ENCODE measurements at places on chromosomes 7 and 10. TPM values are rescaled to one million over a fixed set of nuclear protein-coding genes. Genes with fewer than 3 reads are reported as not detected.
A peak's percentile ranks its signal among the peaks of the same experiment; 100 is the strongest.

Gene FAM25C
- polyA plus RNA-seq = not detected

Gene SPDYE2B
- not detected for polyA plus RNA-seq

DNA sequence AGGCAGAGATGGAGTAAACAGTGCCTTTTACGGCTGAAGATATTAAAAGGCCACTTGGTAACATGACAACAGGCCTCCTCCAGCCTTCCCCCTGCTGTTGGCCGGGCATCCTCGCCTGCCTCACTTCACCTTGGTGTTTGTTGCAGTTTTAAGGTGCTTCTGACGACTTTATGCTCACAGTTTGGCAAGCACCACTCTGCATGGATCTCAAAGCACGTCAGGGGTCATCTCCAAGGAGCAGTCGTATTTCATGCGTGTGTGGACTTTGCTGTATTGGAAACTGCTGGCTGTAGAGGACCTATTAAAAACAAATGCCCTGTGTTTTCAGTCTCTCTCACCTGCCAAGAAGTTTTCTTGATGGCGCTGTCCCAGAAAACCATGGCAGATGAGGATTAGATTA lies 483.1 kb downstream of the RPS24 start:
- no peaks in the 10 kb centered on the region for H3K27me3 ChIP-seq
- no peaks in the 10 kb centered on the region for H3K4me1 ChIP-seq
- DNase-seq = no peak
- no peak overlapping the region for H3K4me3 ChIP-seq
- H3K27ac ChIP-seq = no peak overlapping the region

DNA sequence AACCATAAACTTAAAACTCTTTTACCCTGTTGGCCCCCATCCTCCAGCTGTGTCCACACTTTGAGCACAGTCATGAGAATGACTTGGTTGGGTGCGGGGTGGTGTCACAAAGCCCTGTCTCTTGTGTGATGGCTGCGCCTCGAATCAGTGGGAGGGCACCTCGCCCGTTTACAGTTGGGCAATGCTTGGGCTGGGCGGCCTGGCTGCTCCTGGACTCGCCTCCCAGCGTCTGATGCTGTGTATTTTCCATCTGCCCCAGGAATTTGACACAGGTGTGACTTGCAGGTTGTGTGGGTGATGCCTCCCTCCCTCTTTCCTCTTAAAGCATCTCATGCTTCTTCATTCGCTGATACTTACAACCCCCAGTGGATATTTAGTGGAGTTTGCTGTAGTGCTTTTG lies 33.7 kb downstream of the CHST12 start:
- no peak overlapping the region for H3K27ac ChIP-seq
- DNase-seq = peak; percentile 23
- H3K4me3 ChIP-seq = no peak overlapping the region
- H3K27me3 ChIP-seq = no peaks in the 10 kb centered on the region
- H3K4me1 ChIP-seq = peaks cover 33% of the 10 kb centered on the region
- H3K36me3 ChIP-seq = no peaks in the 10 kb centered on the region

GRCh38 chr7:5665094-5666025 lies 116.1 kb downstream of the RNF216 start:
- no peaks in the 10 kb centered on the region for H3K4me1 ChIP-seq
- no peak overlapping the region for H3K4me3 ChIP-seq
- no peaks in the 10 kb centered on the region for H3K27me3 ChIP-seq
- H3K36me3 ChIP-seq = peaks cover 57% of the 10 kb centered on the region
- DNase-seq = peak; percentile 87
- H3K27ac ChIP-seq = no peak overlapping the region
